ENCODE measurements at places on chromosomes 16 and 17.
A peak's percentile ranks its signal among the peaks of the same experiment; 100 is the strongest.

DNA sequence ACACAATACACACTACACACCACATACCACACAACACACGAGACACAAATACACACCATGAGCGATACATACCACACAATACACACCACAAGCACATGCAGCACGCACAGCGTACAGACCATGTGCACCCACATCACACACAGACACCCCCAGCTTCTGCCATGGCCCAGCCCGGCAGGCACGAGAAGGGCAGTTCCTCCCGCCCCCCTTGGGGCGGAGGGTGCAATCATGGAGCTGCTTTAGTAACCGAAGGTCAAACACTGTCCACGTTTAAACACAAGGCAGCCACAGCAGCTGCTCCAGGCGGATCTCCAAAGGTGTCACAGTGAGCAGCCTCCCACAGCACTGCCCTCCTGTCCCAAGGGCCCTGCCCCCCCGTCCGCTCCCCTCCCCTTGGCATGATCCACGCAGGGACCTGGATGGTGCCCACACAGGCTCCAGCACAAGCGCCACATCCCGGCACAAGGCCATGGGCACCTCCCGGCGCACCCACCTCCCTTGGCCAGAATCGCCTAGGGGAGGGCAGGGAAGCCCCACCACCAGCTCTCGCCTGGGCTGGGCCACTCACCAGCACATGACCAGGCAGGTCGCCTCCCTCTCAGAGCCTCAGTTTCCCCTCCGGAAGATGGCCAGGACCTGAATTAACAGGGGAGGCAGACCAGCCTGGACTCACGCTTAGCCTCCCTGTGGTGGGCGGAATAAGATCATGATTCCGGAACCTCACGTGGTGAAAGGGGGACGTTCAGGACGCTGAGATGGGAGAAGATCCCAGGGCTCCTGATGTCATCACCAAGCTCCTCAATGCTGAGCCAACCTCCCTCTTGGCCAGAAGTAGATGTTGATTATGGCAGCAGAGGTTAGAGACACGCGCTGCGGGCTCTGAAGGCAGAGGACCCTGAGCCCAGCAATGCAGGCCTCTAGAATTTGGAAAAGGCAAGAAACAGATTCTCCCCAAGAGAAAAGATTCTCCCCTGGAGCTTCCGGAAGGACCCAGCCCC lies 32.6 kb upstream of the ZNF469 start:
- no peak for DNase-seq

- DNase-seq, result no peak
These were observed 14.3 kb upstream of the RBBP6 start for GRCh38 chr16:24524855-24525677.

GRCh38 chr17:78391843-78392242 lies 13.4 kb downstream of the PGS1 start:
- DNase-seq, result no peak

DNA sequence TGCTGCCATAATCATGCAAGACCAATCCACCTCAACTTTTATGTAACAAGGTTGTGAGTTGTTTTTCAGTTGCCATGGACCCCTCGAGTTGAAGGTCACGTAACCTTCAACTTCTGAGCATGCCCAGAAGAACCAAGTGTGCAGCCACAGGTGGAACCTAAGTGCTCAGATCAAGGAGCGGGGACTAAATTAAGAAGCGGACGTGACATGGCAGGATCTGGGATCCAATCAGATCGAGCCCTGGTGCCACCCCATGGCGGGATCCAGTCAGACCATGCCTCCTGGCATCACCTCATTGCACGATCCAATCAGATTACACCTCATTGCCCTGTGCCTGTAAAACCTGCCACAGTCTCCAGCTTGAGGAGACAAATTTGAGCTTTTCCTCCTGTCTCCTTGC lies 204.5 kb upstream of the CDH5 start:
- no peak for DNase-seq

DNA sequence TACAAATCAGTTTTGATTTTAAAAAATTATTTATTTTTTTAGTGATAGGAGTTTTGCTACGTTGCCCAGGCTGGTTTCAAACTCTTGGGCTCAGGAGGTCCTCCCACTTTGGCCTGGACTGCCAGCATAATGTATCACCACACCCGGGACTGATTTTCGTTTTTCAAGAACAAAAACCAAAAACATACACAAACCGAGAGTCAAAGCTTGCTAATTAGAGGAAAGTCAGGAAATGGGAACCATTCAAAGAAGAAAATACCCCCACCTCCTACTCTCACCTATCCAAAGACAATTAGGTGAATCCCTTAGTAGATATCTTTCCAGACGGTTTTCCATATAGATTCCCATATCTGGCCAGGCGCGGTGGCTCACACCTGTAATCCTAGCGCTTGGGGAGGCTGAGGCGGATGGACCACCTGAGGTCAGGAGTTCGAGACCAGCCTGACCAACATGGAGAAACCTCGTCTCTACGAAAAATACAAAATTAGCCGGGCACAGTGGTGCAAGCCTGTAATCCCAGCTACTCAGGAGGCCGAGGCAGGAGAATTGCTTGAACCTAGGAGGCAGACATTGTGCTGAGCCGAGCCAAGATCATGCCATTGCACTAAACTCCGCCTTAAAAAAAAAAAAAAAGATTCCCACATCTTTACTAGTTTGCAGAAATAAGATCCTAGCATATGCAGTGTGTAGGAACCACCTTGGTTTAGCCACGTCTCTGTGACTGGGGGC lies 883 bp upstream of the SPN start:
- no peak for DNase-seq

GRCh38 chr16:47829850-47830600 lies 325.8 kb downstream of the ABCC12 start:
- DNase-seq, result no peak

DNA sequence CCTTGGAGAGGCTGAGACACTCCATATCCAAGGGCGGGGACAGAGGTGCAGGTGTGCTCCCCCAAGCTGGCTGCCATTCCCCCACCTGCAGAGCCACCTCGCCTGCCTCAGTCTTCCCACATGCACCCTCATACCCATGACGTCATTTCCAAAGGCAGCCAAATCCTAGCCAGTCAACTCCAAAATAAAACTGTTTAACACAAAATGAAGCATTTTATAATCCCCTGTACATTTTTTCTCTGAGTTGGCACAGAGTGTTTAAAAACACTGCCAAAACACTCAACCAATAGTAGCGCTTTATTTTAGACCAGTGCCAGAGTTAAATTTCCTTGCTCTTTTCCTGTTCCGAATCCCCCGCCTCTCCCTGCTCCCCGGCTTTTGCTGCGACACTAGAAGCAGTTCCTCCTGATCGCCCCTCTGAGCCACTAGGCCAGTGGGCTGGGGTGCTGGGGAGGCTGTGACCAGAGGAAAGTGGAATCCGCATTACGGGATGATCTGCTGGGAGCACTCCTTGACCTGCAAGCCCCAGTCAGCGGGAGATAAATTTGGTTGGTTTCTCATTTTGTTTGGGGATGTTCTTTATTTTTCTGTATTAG lies 139.5 kb downstream of the ZNF423 start:
- no peak for DNase-seq

DNA sequence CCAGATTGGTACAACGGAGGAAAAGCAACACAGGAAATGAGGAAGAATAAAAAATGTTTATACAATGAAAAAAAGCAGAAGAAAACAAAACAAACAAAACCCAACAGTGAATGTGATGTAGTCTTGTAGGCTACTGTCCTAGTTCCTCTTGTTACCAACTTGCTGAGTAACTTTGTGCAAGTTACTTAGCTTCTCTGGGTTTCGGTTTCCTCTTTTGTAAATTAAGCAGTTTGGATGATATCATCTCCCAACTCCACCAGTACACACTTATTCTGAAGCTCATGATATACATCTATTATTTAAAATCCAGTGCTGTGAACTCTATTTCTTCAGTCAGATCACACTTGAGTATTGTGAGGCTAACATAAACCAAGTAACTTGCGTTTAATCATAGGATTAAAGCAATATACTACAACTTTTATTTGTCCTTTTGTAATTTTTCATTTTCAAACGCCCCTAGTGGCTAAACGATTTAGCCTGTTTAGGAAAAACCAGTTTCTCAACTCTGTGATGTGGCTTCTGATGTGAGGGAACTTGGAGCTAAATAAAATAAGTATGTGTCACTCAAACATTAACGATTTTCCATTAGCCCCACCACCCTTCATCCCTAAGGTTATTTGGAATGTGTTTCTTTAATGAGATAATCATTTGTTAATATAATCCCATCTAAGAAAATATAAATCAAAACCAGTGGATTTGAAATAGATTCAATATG lies 1.4 kb upstream of the UNK start:
- peak; percentile 49 for DNase-seq

- DNase-seq, result no peak
These were observed 10.8 kb upstream of the LPCAT2 start for GRCh38 chr16:55498101-55498500.

DNA sequence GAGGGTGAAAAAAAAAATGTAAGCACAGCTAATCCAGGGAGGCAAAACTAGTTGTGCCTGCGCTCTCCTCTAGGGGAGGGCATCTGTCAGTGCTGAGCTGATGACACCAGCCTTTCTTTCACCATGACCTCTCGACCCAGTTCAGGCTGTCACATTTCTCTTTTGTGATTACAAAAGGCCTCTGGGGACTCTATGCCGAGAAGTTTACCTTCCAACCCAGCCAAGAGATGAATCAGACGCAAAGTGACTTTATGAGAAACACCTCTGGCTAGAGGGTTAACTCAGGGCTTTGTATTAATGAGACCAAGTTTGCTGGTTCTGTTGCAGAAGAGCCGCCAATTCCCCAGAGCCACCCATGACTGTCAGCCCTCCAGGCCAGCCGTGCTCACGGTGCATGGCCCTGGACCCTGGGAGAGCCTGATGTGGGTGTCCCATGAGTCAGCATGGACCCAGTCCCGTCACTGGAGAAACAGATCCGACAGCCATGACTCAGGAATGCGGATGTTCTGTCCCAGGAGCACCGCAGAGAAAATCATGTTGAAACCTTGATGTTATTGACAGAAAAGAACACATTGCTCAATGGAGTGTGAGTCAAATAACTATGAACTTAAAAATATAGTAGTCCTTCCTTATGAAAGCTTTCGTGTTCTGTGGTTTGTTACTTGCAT lies 437.2 kb downstream of the HS3ST3B1 start:
- peak; percentile 92 for DNase-seq

GRCh38 chr16:87366930-87367329 lies 16.6 kb downstream of the FBXO31 start:
- DNase-seq, result no peak

- no peak for DNase-seq
These were observed 40.6 kb downstream of the ABCA10 start for GRCh38 chr17:69188064-69188463.

GRCh38 chr16:75198135-75198600 lies 8.8 kb downstream of the CTRB2 start:
- no peak for DNase-seq

- peak; percentile 45 for DNase-seq
These were observed 27.0 kb upstream of the NF1 start for GRCh38 chr17:31067691-31068184.

- DNase-seq, result no peak
These were observed 15.1 kb upstream of the GUCY2D start for GRCh38 chr17:7987112-7987893.

DNA sequence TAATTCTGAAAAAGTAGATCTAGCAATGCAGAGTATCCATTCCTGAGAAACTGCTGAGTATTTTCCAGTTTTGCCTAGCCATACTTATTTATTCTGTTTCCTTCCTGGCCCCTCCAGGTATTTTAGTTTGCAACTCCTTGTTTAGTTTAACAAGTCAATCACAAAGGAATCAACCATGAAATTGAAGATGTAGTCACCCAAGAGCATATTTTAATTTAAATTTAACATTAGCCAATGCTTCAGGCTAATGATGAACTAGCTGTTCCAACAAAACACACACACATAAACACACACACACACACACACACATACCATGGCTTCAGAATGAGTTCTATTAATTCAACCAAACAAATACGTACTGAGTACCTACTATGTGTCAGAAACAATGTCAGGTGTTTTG lies 332.8 kb upstream of the ERCC4 start:
- DNase-seq, result no peak

DNA sequence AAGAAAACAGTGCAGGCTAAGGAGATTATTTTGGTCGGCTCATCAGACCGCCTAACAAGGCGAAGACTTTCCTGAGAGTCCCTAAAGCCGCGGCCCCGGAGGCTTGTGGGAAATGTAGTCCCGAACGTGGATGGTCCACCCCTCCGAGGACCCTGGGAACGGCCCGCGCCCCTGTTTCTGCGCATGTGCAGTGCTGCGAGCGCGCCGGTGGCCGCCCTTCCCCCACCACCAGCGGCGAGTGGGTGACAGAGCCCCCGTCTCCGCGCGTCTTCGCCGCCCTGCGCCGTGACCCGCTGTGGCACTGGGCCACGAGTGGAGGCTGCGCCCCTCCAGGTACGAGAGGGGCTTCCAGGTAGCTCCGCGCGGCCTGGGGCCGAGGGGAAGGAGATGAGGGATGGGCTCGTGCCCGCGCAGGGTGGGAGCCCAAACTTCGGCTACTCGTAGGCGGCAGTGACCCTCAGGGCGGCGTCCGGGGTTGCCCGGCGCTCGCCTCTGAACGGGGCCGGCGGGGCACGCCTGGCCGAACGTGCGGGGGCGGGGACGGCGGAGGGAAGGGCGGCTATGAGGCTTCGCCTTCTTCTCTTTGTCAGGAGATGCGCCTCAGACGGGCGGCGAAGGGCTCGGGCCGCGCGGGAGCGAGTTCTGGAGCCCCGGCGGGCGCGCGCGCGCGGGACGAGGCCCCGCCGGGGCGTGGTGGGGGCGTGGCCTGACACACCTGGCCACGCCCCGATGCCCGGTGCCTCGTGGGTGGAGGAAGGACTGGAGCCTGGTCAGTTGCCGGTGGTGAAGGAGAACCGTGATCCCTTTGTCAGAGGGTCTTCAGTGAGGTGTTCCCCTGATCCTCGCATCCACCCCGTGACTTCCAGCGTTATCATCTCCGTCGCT lies at the start of gene ZFP1:
Gene ZFP1, plus strand, starts transcription at position 214 of the 885 bp plus-strand sequence. CDS start 4,428 bp downstream, outside the sequence.
- DNase-seq, result peak; percentile 93

DNA sequence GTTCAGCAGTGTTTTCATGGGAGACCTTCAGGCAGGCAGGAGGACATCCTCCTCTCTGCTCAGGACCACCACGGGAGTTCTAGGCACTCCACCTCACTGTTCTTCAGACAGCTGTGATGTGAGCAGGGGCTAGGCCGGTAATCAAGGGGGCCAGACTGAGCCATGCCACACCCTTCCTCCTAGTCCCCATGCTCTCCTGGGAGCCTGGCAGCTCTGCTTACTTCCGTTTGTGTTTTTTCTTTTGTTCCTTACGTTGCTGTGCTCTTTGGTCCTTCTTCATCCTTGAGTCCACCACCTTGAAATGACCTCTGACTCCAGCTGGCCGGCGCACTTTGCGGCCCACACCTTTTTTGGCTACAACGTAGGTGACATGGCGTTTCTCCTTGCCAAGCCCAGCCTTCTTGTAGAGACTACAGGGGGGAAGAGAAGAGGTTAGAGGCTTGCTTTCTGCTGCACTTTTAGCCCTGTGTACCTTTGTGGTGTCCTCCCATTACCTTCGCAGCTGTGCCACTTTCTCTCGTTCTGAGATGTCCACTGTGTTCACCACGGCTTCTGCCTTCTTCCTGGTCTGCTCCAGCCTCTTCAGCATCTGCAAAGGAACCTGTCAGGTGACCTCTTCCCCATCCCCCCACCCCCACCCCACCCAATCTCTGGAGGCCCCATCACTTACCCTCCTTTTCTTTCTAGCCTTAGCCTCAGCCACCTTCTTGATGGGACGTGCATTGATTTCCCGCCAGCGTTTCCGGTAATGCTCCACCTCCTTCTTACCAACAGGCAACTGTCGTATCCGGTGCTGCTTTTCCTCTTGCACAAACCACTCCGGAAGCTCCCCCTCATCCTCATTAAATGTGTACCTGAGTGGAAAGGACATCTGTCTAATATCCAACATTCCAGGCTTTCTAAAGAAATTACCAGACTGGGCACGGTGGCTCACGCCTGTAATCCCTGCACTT lies 7.4 kb upstream of the PSMC5 start:
- DNase-seq, result no peak
